ENCODE measurements at places on chromosomes 6 and 20.

GRCh38 chr20:58228103-58228483 lies 360 bp downstream of the ANKRD60 start:
- DNase-seq: no peak

- DNase-seq: no peak
These were observed 99.2 kb downstream of the QKI start for GRCh38 chr6:163513570-163514166.

- DNase-seq: no peak
These were observed 21.7 kb upstream of the SCML4 start for GRCh38 chr6:107845777-107846176.

DNA sequence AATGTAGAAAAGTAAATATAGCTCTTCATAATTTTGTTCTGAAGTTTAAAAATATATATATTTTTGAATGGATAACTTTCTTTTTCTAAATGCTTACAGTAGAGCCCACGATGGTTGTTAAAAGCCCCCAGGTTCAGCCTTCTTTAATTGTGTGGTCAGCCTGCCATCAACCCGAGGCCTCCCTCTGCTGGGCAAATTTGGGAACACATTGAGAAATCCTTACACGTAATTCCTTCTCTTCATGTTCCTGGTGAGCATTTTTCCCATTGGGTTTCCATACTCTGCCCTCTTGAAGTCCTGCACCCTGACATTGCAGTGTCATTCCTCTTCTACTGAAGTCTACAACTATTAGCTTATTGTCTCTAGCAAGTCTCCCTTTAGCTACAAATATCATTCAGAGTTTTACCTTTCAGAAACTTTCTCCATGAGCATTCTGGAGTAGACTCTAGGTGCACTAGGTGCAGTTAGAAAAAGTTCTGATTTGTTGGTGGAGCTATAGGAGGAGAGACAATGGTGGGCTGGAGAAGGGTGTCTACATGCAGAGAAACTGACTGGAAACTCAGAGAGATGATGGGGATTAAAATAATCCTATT lies 40.6 kb downstream of the TRIM38 start:
- DNase-seq: peak; percentile 57

GRCh38 chr6:89792881-89793280 lies 26.7 kb downstream of the MDN1 start:
- peak; percentile 82 for DNase-seq

DNA sequence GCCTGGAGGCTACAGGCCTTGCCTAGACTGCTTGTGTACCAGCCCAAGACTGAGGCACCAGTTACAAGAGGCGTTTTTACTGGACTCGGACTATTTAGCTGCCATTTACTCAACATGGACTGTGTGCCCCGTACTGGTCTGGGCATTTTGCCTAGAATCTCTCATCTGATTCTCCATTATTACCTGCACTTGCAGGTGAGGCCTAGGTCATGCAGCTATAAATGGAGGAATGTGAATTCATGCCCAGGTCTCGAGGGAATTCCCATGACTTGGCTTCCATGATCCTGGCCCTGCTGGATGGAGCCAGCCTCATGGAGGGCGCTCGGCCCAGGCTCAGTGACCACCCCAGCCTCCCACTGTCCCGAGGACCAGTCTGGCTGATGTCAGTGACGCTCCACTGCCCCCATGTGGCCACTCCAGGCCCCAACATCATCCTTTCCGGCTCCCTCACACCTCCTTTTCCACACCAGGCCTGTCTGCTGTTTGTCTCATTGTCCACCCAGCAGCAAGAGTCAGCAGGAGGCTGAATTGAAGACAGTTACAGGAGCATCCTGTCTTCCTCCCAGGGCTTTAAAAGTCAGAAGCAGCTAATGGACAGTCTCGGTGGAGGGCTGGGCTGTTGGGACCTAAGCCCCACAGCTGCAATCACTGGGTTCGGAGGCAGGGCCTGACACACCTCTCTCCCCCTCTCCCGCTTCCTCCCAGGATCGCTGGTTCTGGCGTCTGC lies 8.7 kb downstream of the MMP24OS start:
- DNase-seq: peak; percentile 28

DNA sequence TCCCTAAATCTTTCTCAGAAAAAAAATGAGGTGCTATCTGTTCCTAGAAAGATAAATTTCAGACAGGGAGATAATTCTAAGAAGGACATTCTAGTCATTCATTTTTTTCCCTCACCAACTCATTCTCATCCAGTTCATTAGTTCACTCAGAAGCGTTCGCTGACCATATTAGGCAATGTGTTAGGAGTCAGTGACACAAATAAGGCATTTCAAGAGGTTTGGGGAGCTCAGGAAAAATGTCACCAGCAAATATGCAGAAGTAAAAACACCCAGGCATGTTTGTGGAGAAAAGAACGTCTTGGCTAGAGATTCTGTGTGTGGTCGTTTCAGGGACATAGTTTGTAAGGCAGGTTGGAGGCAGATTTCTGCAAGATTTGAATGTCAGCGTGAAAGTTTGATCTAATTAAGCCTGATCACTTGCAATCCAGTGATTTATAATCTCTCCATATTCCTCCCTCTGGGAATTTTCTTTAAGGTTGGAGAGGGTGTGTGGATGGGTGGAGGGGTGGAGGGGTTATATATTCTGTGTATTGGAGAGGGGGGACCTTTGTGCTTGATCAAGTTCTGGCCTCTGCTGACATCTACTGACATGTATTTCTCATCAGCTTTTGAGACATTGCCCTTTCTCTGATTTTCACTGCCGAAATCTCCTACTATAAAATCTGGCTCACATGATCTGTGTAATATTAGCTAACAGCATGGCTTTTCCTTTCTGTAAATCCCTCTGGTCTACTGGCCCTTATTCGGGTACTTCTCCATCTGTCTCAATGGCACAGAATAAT lies 3.6 kb downstream of the MYCT1 start:
- DNase-seq: no peak

GRCh38 chr6:13488015-13488895 lies 855 bp upstream of the GFOD1 start:
- DNase-seq: no peak

DNA sequence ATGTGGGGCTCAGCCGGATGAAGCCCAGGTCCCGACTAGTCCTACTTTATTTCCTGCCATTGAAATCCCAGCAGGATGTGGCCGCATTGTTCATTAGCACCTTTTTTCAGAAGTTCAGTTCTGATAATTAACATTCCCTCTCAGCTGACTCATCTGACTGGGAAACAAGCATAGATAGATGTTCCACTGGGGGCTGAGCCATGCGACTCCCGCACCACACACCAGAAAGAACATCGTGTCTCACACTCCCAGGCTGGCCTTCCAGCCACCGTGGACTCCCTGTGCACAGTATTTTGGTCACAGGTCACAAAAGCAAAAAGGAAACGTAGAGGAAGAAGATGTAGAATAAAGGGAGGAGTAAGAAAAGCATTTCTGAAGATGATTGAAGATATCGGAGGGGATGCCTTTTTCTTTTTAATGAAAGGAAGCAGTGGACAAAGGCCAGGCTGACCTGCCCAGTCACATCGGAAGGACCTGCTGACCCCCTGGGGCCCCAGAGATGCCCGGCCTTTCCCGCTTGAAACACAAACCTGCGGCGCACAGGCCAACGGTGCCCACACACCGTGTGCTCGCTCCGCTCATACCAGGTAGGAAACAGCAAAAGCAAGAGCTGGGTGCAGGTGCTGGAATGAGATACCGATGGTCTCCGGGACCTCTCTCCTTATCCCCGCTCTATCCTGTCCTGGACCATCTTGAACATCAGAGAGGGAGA lies 11.8 kb downstream of the RPS6KA2 start:
- DNase-seq: no peak

GRCh38 chr6:30483677-30484279 lies 5.5 kb upstream of the HLA-E start:
- DNase-seq: peak; percentile 85

DNA sequence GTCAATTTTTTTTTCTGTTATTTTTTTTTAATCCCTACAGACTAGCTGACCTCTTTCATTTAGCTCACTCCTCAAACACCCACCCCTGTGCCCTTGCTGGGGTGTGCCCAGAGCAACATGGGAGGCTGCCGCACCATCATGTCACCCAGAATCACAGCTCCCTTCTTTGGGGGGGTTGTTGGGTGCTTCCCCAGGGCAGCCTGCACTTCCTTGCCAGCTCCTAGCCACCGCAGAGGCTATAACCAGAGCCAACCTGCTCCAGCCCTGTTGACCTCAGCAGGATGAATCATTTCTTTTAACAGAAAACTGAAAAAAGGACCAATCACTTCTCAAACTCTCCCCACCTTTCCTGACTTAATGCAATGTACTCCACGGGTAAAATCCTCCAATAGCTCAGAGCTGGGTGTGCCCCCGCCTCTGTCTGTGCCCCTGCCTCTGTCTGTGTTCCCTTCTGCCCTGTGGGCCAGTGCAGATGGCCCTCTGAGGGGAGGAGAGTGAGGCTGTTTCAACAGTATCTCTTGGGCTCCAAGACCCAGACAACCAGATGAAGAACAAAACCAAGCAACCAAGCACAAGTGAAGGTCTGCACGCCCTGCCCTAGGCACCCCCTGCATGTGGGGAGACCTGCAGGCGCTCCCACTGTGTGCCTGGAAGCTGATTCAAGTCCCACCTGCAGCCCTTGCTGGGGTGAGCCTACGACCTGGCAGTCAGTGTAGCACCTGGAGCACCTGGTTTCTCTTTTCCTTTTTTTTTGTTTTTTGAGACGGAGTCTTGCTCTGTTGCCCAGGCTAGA lies 67.7 kb downstream of the PYGB start:
- DNase-seq: no peak

- DNase-seq: no peak
These were observed 767 bp downstream of the PTK6 start for GRCh38 chr20:63536241-63536977.

GRCh38 chr20:53897884-53898555 lies 172.4 kb downstream of the BCAS1 start:
- DNase-seq: no peak

DNA sequence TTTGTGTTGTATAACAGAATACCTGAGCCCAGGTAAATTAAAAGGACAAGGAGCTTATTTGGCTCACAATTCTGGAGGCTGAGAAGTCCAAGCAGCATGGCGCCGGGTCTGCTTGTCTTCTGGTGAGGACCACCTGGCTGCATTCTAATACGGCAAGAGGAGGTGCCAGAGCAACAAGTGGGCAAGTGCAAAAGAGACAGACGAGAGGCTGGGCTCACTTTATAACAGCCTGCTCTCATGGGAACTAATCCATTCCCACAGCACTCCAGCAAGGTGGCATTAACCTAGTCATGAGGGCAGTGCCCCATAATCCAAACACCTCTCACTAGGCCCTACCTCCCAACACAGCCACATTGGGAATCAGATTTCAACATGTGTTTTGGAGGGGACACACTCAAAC lies 12.9 kb downstream of the PACSIN1 start:
- no peak for DNase-seq

DNA sequence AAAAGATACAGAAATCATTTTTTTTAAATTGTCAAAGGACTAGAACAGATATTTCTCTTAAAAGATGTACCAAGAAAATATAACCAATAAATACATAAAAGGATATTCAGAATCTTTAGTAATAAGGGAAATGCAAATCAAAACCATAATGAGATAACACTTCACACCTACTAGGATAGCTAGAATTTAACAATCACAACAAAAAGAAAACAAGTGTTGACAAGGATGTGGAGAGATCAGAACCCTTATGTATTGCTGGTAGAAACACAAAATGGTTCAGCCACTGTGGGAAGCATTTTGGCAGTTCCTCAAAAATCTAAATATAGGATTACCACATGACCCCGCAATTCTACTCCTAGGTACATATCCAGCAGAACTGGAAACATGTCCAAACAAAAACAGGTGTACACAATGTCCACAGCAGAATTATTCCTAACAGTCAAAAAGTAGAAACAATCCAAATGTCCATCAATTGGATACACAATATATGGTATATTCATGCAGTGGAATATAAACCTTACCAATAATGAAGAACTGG lies 211.0 kb downstream of the LRFN2 start:
- no peak for DNase-seq

GRCh38 chr6:38067263-38067980 lies 247.9 kb downstream of the ZFAND3 start:
- no peak for DNase-seq

DNA sequence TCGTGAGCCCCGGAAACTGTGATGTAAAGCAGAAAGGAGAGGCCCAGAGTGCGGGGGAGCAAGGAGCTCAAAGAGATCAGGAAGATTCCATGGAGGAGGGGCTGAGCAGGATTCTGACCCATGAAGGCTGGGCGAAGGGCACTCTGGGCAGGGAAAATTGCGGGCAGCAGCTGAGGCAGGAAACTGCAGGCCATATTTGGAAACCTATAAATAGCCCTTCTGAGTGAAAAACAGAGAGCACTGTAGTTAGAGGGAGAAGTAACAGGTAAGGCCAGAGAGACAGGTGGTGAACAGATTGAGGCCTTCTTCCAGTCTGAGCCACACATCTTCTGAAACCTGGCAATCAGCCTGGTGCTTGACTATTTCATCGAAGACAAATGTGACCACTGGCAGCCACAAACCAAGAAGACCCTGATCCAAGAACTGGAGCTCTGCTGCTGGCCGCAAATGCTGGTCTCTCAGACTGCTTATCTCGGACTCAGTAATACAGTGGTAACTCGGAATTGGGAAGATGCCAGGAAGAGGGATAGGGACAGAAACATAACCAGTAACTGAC lies 14.1 kb upstream of the BEND3 start:
- DNase-seq: no peak

DNA sequence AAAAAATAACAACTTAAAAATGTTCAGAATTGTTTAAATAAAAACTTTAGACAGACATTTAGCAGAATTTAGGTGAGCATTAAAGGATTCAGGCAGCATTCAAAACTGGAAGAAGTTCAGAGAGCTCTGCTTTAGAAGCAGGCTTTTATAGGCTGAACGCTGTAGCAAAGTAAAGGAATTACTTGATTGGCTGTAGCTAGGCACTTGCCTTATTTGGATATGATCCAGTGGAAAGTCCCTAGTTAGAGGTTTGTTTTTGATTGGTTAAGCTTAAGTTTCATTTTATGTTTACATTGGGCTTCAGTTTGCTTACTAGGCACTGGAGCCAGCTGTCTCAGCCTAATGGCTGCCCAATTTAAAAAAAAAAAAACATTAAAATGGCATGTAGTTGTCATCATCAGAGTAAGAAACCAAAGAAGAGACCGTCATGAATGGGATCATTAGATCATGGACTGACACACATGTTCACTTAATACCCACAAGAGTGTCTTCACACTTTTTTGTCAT lies 65.1 kb downstream of the CBFA2T2 start:
- DNase-seq: no peak

GRCh38 chr6:48670546-48670945 lies 559.5 kb upstream of the PTCHD4 start:
- DNase-seq: no peak

GRCh38 chr6:33742092-33742491 lies 4.6 kb downstream of the IP6K3 start:
- DNase-seq: no peak

Measured in AML-193 (cell line).